Urothelium cell line (cell line): ENCODE measurements at places on chromosomes 2 and 18.

DNA sequence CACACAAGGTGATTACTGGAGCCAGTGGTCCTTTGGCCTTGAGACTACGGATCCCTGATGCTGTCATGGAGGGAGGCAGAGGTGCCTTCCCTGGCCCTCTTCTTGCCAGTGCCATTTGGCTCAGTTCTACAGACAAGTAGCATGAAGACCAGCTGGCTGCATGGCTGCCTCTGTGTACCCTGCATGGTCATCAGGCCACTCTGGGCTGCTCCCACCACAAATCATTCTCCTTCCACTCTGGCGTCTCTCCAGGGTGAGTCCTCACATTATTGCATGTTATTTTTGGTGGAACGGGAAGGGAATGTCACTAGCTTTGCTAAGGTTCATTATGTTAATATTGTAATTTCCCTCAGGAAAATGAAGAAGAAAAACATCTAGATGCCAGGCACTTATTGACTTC lies 229.8 kb downstream of the VAPA start:
- DNase-seq: no peak

GRCh38 chr2:128303095-128303791 lies 15.4 kb downstream of the HS6ST1 start:
- no peak for DNase-seq

DNA sequence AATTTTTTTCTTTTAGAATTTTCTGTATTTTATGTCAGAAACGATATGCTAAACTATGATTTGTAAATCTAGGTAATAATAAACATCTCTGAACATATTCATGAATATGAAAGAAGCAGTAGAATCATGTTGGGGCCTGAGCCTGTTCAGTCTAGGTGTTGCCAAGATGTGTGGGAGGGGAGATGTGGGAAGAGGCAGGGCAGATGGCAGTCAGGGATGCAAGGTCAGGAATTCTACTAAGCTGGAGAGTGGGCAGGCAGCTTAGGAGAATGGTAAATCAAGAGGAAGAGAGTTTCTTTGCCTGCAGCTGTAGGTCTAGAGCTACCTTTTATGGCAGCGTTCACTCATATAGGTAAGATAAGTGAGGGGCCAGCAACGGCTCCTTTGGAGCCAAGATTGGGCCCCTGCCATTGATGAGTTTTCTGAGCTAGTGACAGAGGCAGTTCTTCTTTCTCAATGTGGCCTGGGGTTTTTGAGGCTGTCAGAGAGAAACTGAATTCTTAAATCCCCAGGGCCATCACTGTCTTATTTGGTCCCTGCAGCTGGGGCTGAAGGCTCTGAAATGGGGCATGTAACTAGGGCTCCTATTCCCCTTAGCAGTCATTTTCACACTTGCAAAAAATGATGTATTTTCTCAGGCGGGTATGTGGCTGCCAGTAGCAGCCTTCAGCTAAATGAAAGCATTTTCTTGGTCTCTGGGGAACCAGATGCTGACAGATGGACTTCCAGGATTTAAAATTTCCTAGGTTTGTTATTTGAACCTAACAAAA lies 232.8 kb downstream of the PIK3C3 start:
- no peak for DNase-seq

DNA sequence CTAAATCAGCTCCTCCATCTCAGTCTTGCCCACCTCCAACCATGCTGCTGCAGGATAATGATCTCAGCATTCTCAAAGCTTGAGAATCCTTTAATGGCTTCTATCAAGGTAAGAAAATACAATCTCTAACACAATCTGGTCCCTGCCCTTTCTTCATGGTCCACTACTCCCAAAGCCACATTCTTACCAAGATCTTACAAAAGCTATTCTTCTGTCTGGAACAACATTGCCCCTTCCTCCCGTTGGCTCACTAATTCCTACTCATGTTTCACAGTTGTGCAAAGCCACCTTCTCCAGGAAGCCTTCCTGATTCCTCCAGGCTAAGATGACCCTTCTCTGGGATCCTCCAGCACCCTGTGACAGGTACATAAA lies 5.9 kb upstream of the SFXN5 start:
- no peak for DNase-seq

DNA sequence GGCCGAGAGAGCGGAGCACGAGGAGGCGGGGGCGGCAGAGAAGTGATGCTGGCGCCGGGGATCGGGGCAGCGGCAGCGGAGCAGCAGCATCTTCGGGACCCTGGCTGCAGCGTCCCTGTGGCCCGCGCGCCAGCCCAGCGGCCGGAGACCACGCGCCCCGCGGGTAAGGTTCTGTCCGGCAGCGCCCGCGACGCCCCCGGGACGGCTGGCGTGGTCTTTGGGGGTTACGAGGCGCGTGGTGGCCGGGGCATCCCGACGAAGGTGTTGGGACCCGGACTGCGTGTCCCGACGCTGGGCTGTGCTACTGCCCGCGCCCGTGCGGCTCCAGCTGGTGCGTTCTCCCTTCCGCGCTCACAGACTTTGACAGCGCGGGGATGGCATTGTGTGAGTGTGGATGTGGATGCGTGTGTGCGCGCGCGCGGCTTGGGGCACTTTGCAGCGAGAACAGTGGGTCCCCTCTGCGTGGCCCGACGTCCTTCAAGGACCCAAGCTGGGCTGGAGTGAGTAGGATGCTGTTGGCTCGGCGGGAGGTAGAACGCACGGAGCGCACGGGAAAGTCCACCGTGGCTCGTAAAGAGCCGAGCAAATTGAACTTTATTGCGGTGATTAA lies 405.0 kb downstream of the XIRP2 start:
- DNase-seq: peak; percentile 25

GRCh38 chr2:37330681-37331080 lies 6.0 kb upstream of the PRKD3 start:
- DNase-seq: no peak

- DNase-seq: no peak
These were observed 261.6 kb upstream of the KYNU start for GRCh38 chr2:142615876-142616275.

GRCh38 chr2:22683914-22684313 lies 701.1 kb upstream of the KLHL29 start:
- no peak for DNase-seq

DNA sequence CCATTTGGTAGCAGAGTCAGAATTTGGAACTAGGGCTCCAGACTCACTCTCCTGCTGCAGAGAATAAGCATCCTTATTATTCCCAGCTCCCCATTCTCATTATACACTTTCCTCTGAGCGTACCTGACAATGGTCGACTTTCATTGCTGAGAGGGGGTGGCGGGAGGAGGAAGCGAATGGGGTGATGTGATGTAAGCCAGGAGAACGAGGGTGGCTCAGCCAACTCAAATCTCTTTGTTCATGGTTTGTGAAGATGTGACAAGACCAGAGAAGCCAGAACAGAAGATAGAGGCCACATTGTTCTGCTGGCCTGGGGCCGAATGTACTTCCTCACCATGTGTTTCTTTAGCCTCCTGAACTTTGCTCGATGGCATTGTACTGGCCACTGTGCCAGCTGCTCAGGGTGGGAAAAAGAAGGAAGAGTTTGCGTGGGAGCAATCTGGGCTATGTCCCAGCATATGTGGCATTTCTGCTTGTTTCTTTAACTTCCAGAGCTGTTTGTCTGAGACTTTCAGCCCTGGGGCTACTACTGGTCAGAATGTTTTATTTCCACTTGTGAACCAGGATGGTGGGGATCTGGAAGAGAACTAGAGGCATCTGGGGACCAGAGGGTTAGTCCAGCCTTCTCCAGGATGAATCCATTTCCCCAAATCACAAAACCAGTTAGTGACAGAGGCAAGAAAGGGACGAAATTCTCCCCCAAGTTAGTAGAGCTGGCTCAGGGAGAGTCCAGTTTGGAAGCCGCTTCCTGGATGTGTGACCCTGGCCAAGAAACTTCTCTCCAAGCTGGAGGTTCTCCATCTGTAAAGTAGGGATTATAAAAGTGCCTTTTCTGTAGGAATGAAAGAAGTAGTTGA lies 62.6 kb downstream of the MOGAT1 start:
- DNase-seq: no peak

DNA sequence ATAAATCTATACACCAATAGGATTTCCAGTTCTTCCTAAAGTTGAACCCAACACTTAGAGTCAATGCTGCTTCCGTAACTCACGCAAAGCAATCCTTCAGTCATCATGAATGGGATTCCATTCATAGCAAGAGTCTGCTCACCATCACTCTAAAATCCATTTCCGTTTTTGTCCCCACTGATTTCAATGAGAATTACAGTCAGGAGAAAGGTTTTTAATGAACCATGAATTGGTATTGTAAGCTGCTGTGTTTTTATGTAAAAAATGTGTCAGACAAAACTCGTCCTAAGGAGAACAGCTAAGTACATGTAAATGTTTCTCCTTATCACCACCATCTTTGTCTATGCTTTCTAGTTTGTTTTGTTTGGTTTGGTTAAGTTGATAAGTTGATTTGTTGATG lies 391.5 kb downstream of the IRS1 start:
- DNase-seq: no peak

GRCh38 chr18:73973972-73974371 lies 173.7 kb downstream of the FBXO15 start:
- DNase-seq: no peak

GRCh38 chr2:163044114-163044513 lies 205.5 kb upstream of the KCNH7 start:
- DNase-seq: no peak

DNA sequence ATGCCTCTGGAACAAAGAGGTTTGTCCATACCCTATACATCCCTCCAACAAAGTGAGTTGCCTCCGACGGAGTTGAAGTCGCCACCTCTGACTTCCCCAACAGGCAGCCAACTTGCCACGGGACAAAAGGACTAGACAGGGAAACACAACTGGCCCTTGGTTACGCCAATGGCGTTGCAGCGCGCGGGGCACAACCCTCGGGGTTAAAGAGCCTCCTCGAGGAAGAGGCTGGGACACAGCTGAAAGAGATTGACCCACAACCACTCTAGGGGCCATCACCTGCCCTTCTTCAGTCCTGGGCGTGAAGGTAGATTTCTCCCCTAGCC lies 545 bp downstream of the GTF3C2 start:
- DNase-seq: peak; percentile 49

DNA sequence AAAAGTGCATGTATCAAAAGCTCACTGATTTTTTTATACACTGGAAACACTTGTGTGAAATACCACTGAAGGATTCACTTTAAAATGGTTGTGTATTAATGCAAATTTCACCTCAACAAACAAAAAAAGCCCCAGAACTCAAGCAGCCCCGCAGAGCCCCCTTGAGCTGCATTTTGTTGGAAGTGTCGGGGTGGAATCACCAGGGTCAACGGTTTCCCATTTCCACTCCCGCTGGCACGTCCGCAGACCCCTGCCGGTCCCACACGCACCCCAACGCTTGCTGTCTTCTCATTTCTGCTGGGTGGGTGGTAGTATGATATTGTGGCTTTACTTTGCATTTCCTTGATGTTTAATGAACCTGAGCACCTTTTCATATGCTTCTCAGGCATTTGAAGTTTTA lies 239.7 kb downstream of the FAM210A start:
- DNase-seq: no peak

GRCh38 chr2:33406622-33407021 lies 69.8 kb upstream of the RASGRP3 start:
- DNase-seq: no peak
